Stimulated activated CD8-positive, alpha-beta memory T cell treated with anti-CD3 and anti-CD28 coated beads, Interleukin-15, amount 100 ng/mL, for 1 hour (primary cell): ENCODE measurements at places on chromosomes 7 and 10.

DNA sequence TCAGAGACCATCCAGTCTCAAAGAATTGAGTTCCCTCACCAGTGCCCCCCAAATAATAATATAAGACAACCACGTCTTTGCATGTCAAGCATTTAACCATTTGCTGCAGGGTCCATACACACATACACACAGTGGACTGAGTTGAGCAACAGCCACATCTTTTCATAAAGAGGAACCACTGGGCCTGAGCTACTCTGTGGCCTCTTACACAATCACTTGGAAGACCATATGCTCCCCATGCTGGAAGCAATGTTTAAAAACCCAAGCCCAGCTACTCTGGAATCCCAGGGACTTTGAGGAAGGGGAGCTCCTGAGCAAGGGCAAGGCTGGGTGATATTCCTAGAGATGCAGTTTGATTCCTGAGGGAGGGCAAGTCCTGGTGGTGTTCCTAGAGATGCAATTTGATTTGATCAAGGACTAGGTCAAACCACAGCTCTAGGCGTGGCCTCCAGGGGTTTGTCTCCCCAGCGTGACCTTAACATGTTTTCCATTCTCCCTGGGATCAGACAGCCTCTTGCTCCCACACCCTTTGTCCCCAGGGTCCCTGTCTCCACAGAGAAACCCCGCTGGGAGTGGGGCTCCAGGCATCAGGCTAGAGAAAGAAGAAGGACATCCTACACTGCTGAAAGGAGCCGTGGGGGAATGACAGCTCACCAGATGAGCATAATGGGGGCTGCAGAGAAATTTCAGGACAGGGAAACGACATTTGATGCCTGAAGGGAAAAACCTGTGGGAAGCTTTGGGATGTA, 376.2 kb upstream of the MGMT start:
- DNase-seq = no peak

- DNase-seq = no peak
These were observed 43.2 kb downstream of the C7orf33 start for GRCh38 chr7:148633761-148634160.

DNA sequence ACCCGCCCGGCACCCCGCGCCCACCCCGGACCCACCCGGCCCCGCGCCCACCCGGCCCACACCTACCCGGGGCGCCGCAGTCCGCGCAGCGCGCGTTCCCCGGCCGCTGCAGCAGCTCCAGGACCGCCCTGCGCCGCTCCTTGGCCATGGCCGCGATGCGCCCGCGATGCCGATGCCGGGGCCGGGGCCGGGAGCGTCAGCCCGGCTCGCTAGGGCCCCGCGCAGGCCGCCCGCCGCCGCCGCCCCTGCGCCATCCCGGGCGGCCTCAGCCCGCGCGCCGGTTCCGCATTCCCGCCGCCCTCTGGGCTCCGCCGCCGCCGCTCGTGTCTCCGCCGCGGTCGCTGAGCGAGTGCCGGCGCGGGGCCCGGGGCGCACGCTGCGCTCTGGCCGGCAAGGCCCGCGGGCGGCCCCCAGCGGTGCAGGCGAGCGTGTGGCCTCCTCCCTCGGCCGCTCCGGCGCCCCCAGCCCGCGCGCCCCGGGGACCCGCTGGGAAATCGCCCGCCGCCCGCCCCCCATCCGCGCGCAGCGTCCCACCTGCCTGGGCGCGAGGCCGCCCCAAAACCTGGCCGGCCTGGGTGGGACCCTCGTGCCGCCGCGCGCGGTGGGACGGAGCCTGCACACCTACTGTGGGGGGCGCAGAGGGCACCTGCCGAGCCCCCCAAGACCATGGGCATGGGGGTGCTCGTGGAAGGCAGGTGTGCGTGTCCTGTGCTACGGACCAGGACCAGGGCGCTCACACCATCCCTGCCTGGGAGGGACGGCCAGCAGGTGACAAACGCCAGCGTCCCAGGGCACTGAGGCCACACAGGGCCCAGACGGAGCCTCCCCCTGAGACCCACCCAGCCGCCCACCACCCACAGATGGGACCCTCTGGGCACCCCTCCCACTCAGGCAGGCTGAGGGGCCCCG, at the start of gene ADAP1:
ADAP1 (minus strand) TSS at position 351 of the 909 bp plus-strand sequence; CDS start at position 148, 203 bp downstream.
- no peak for DNase-seq

DNA sequence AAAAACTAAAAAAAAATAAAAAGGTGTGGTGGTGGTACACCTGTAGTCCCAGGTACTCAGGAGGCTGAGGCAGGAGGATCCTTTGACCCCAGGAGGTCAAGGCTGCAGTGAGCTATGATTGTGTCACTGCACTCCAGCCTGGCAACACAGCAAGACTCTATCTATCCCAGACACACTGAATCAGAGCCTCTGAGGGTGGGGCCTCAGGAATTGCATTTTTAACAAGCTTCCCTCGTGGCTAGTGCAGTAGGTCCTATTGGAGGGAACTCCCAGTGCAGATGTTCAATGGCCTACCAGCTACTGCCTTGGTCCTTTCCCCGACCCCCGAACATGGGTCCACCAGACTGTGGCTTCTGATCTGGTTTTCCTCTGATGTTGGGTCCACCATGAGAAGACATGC, 14.9 kb downstream of the STRA8 start:
- no peak for DNase-seq

DNA sequence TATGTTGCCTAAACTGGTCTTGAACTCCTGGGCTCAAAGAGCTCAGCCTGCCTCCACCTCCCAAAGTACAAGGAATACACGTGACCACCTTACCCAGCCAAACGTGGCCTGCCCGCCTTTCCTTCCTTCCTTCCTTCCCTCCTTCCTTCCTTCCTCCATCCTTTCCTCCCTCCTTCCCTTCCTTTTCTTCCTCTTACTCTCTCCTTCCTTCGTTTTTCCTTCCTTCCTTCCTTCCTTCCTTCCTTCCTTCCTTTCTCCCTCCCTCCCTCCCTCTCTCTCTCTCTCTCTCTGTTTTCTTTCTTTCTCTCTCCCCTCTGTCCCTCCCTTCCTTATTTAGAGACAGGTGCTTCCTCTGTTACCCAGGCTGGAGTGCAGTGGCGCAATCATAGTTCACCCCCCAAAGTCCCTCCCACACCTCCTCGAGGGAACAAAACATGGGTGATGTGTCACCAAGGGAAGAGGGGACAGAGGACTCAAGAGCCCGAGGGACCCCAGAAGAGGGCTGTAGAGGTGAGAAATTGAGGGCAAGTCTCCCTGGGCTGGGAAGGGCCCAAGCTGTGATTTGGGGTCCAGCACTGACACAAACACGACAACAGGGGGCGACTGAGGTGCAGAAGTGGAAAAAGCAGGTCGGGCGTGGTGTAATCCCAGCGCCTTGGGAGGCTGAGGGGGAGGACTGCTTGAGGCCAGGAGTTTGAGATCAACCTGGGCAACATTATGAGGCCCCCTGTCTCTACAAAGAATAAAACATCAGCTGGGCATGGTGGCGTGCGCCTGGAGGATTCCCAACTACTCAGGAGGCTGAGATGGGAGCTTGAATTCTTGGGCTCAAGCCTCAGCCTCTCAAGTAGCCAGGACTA, 28.1 kb downstream of the EPHB4 start:
- DNase-seq = no peak

GRCh38 chr10:58140691-58141347, 126.9 kb downstream of the IPMK start:
- DNase-seq = no peak

DNA sequence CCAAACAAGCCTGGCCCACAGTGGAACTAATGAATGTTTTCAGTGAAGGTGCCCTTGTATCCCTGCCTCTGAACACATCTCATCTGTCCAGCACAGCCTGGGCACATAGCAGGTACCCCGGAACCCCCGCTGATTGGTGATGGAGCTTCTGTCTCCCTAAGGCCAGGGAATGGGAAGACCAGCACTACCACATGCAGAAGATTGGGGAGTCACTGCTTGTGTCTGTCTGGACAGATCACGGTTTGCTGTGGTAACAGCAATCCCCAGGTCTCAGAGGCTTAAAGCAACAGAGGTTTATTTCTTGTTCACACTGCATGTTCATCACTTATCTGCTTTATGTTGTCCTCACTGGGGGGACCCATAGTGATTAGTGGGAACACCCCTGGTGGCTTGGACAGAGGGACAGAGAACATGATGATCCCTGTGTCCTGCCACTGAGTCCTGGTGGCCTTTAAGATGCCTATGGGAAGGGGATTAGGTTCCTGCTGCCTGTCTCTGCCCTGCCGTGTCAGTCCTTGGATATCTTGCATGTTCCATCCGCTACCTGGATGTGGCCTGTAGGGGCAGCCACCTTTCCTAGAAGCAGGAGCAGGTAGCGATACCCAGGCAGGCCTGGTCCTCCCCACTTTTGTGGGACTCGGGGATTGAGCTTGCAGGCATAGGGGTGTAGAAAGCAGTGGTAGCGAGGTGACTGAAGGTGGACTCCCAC, 3.6 kb downstream of the TSPAN14 start:
- DNase-seq = no peak

- no peak for DNase-seq
These were observed 225.9 kb downstream of the HDAC9 start for GRCh38 chr7:18721429-18721828.

GRCh38 chr10:20474064-20474463, 423.0 kb downstream of the NEBL start:
- no peak for DNase-seq
